T-helper 1 cell (primary cell): ENCODE measurements at places on chromosomes 7 and 10.

- DNase-seq, result no peak
Measured at GRCh38 chr7:25179325-25179724, 49.0 kb downstream of the NPVF start.

DNA sequence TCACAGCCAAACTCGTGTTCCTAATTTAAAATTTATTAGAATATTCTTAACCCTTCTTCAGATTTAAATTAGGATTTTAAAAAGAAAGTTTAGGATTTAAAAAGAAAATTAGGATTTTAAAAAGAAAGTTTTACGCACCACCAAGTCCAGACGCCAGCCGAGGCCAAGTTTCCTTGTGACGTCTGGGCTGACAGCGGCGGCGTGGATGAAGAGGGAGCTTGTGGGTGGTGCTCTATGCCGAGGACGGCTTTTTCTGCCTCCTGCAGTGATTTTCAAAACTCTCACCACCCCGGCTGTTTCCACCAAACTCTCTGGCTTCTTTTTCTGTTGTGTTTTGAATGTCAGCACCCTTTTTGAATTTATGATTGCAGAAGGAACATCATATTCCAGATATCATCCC lies 252.9 kb downstream of the DNAJB6 start:
- DNase-seq, result no peak

DNA sequence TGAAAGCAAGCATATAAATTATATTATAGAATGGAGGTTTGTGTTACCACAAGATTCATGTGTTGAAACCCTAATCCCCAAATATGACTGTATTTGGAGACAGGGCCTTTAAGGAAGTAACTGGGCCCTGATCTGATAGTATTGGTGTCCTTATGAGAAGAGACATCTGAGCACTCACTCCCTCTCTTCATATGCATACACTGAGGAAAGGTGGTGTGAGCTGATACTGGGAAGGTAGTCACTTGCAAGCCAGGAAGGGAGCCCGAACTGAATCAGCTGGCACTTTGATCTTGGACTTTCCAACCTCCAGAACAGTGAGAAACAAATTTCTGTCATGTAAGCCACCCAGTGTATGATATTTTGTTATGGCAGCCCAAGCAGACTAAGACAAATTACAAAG lies 66.9 kb upstream of the RHOBTB1 start:
- no peak for DNase-seq

DNA sequence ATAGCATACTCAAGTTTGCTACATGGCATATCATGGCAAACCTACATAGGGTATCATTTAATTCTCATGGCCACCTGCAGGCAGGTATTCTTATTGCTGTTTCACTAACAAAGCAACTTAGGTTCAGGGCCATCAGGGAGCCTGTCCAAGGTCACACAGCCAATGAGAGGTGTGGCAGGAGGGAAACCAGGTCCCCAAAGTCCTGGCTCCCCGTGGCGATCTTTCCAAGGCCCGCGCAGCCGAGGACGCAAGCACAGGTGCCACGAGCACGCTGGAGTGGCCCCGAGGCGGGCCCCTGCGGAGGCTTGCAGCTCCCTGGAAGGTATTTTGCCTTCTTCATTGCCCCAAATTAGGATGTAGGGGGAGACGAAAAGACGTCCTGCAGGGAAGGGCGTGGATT lies 20.8 kb downstream of the PRKAG2 start:
- DNase-seq, result no peak

GRCh38 chr10:110864662-110865140 lies 7.0 kb upstream of the PDCD4 start:
- DNase-seq, result peak; percentile 42

DNA sequence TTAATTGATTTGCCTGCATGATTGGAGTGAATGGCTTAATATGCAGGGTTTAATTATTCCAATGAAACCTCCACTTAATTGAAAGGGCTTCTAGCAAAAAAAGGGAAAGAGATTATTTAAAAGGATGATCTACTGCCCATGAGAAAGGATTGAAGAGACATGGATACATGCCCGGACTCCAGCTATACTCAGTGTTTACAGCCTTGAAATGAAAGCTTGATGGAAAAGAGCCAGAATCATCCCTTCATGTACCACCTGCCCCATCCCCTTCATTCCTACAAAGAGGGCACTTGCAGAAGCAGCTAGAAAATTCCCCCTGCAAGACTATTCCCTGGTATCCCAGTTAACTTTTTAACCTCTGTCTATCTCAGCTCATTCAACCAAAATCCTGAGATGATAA lies 78.4 kb downstream of the CARD11 start:
- DNase-seq, result no peak

DNA sequence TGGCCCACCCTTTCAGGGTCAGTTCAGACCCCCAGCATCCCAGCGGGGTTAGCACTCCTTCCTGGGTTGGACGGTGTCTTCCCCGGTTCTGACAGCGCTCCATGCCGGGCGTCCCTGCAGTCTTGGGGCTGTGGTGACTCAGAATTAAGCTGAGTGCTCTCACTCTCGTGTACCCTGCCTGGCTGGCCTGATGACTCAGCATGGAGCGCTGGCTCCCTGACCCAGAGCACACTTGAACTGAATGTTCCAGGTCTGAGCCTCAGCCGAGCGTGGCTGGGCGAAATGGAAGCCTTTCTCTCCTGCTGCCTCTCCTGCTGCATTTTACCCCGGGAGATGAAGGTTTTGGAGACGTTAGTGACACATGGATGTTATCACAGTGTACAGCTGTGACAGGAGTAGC lies 7.1 kb downstream of the BAG3 start:
- no peak for DNase-seq

DNA sequence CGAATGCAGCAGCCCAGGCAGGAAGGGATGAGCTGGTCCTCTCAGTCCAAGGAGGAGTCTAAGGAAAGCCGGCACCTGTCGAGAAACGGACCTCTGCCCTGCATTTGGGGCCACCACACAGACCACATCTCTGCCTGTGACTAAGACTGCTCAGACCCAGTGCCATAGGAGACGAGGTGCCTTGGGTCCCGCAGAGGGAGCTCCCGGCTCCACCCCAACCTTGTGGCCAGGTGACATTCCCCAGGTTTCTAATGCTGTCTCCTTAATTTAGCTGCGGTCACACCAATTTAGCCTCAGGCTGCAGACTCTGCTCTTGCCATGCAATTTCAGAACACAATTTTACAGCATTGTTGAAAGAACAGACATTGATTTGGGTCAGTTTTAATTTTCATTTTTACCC lies 22.8 kb upstream of the CRHR2 start:
- DNase-seq, result no peak

DNA sequence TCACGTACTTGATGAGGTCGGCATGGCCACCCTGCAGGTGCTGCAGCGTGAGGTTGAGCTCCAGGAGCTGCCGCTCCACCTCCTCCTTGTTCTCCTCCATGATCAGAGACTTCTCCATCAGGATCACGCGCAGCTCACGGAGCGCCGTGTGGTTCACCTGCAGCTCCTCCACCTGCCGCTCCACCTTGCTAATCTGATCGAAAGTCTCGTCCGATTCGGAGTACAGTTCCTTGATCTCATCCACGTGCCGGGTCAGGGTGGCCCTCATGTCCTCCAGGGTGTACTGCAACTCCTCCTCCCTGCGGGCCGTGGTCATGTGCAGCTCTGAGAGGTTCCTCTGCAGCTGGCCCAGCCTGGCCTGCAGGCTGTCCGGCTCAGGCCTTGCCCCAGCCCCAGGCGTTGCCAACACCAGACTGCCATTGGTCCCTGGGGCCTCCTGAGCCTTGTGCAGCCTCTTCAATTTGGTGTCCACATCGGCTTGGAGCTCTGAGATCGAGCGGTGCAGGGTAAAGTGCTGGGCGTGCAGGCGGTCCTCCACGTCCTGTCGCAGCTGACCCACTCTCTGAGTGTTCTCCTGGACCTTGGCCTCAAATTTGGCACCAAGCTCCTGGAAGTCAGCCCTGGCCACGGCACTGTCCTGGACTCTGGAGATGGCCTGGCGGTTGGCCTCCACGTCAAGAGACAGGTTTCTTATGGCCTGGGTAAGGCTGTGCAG lies 13.9 kb downstream of the MMRN2 start:
- DNase-seq, result no peak

DNA sequence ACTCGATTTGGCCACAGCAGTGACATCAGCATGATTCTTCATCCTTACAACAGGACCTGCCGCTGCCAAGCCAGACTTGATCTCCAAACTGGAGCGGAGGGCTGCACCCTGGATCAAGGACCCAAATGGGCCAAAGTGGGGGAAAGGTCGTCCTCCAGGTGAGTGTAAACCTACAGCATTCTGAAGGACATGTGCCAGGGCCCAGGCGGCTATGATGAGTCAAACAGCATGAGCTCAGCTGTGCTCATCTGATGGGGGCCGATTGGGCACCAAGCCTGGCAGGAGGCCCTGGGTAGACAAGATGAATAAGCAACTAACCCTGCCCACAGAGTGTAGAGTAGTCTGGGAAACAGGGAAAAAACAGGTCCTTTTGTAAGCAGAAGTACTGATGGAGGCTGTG lies 14.4 kb upstream of the ATP6V0E2 start:
- no peak for DNase-seq

GRCh38 chr7:150858236-150859197 lies 6.2 kb downstream of the AOC1 start:
- no peak for DNase-seq

DNA sequence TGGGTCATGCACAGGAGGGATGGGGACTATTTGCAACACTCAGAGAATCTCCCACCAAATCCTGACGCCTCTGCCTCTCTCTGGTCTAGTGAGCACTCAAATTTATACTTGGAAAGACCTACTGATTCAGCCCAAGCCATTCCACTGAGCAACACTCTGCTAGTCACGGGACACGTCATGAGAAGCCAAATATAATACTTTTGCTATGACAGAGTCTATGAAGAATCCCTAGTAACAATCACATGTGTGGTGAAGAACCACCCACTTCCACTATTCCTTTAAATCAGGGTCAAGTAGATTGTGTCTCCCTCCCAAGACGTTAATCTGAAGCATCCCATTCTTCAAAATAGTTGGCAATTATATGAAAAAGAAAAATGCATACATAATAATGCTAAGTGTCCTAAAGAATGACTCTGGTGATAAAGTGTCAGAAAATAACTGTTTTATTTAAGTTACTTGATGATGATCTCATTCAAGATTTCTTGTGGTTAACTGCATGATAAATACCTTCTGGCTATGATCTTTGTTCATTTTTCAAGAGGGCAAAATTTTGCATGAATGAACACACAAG lies 28.5 kb downstream of the CHCHD3 start:
- no peak for DNase-seq

DNA sequence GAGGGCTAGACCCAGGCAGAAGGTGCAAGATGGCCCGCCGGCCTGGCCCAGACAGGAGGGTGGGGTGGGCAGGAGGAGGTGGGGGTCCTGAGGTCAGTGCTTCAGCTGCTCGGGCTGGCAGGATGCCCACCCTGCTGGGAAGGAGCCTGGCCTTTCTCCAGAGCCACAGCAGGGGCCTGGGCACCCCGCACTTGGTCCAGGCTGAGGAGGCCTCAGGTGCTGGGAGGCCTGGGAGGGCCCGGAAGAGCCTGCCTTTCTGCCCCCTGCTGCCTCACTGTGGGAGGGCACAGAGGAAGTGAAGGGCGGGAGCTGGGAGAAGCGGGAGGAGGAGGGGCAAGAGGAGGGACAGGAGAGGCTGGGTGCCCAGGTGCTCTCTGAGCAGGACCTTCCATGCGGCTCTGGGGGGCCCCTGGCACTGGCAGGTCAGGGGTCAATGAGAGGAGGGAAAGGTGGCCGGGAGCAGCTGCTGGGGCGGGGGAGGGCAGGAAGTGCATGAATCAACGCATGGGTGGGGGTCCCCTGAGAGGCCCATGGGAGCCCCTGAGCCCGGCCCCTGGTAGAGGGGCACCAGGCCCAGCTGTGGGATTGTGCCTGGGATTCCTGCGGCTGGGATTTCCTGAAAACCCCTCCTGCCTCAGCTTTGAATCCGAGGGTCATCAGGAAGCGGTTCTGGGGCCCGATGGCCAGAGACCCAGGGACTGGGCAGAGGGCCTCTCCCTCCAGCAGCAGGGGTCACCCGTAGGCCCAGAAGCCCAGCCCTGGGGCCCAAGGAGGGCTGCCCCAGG lies 49.9 kb downstream of the PWWP2B start:
- DNase-seq, result peak; percentile 45

- DNase-seq, result no peak
Measured at GRCh38 chr10:121316432-121316831, 281.8 kb downstream of the FGFR2 start.

- DNase-seq, result no peak
Measured at GRCh38 chr10:61284222-61284890, 168.8 kb downstream of the TMEM26 start.

GRCh38 chr10:74290708-74291107 lies 139.7 kb downstream of the ADK start:
- DNase-seq, result no peak

- DNase-seq, result no peak
Measured at GRCh38 chr10:4174197-4174596, 389.2 kb upstream of the KLF6 start.

- DNase-seq, result no peak
Measured at GRCh38 chr7:90155206-90155605, 937 bp downstream of the STEAP1 start.

DNA sequence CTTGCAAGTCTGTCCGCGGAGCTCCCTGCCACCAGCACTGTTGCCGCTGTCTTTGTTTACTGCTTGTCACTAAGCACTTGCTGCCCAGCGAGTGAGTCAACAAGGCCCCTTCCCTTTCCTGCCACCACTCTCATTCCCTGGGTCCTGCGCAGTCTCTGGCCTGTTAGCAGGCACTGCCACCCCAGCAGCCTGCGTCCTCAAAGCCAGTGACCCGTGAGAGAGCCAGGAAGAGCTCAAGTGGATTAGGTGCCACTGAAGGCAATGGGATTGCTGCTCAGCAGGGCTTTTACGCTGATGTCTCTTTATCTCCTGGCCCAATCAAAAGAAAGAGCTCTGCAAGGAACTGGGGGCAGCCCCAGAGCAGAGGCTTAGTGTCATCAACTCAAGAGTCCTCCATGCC lies at the start of gene FRMPD2:
Gene FRMPD2, minus strand, starts transcription at position 61 of the 400 bp plus-strand sequence. CDS start 129 bp downstream, outside the sequence.
- DNase-seq, result no peak

DNA sequence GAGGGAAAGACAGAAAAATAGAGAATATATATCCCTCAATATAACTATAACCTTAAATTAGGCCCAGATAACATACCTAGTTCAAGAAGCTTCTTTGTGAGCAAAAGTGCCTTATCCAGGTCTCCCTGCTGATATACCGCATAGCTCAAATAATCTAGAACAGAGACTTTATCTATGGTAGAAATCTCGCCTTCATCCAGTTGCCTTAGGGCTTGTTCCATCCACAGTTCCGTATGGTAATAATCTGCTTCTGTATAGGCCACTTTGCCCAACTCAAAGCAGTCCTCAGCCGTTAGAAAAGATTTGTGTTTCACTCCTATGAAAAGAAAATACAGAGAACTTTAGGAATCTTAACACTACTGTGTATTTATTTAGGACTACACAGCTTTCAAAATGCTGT lies 43.4 kb downstream of the P4HA1 start:
- no peak for DNase-seq

DNA sequence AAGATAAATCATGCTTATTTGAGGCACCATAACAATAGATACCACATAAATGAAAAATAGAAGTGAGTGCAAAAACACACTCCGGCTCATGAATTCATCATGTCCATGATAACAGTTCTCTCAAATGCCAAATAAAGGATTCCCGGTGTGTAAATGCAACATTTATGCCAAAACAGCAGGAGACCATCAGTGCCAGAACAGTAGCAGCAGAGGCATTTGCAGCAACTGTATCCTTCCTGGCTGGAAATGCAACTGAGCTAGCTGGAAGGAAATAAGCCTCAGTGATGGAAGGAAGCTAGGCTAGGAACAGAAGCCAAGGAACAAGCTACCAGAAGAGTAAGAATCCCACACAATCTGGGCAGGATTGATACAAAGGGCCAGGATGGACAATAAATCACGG lies 79.9 kb upstream of the THSD7A start:
- no peak for DNase-seq

GRCh38 chr10:50554995-50555568 lies 68.7 kb downstream of the SGMS1 start:
- no peak for DNase-seq

GRCh38 chr10:4652111-4653010 lies 173.6 kb upstream of the AKR1E2 start:
- no peak for DNase-seq
